ENCODE measurements at places on chromosomes 1 and 21. TPM values are rescaled to one million over a fixed set of nuclear protein-coding genes. Genes with fewer than 3 reads are reported as not detected.

RIIAD1 gene
- not detected for total RNA-seq

GGPS1 gene
- total RNA-seq = 28.8 TPM

TMIGD3 gene
- total RNA-seq = not detected

KCNH1 gene
- total RNA-seq = not detected

- DNase-seq = no peak
Measured at GRCh38 chr1:112836642-112837041, 119.4 kb downstream of the SLC16A1 start.

DNA sequence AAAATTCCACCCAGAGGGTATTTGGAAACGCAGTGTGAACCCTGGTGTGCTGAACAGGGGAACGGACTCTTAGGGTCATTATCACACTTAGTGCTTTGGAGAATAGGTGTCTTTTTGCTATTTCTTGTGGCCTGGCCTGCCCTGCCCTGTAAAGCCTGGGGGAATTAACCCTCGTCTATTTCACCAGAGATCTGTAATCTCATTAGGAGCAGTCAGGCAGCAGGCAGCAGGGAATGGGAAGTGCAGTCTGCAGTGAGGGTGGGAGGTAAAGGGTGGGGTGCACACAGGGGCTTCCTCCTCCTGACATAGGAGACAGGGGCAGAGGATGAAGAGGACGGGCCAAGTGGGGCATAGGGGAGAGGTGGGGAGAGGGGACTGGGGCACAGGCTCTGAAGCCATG, 1.1 kb upstream of the SLC1A7 start:
- DNase-seq = no peak

- no peak for DNase-seq
Measured at GRCh38 chr1:97630948-97631347, 289.9 kb downstream of the DPYD start.

DNA sequence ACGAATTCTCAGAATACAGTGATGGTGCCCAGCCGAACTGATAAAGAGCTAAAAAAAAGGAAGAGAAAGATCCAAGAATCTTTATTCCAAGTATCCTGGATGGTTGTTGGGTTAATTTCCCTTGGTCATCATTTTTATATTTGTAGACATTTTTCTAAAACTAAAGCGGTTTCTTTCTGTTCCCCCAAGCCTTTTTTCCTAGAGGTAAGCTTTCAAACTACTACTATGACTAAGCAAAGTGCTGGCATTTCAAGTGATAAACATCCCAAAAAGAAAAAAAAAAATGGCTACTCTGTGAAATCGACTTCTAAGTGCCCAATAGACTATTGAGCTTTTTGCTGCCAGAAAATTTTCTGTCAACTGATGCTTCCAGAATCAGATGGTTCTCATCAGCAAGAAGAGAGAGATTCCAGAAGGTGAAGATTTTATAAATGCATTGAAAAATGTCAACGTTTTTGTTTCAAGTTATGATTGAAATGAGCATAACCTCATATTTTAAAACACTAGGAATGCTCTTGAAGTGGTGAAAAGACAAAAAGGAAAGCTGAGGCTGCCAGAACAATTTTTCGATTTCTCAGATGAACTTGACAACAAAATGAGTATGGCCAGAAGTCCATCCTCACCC, 96.1 kb upstream of the ZC3H11B start:
- no peak for DNase-seq

DNA sequence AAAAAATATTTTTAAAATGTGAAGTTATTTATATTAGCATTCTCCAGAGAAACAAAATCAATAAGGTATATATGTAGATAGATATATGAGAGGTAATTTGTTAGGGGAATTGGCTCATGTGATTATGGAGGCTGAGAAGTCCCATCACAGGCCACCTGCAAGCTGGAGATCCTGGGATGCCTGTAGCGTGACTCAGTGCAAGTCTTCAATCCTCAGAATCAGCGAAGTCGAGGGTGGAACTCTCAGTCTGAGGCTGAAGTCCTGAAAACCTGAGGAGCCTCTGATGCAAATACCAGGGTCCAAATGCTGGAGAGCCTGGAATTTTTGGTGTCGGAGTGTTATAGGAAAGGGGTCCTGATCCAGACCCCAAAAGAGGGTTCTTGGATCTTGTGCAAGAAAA, 658.5 kb downstream of the USP25 start:
- DNase-seq = no peak

GRCh38 chr21:44763451-44764318, 37.9 kb downstream of the UBE2G2 start:
- no peak for DNase-seq
